ENCODE measurements at places on chromosomes 1 and 21.

GRCh38 chr1:36393686-36394085 lies 4.0 kb downstream of the LSM10 start:
- DNase-seq: no peak

- no peak for DNase-seq
Measured at GRCh38 chr1:209761011-209761635, 5.3 kb downstream of the TRAF3IP3 start.

- DNase-seq: no peak
Measured at GRCh38 chr1:39779137-39779536, 8.0 kb upstream of the OXCT2 start.

- no peak for DNase-seq
Measured at GRCh38 chr1:212152308-212152693, 116.8 kb downstream of the DTL start.

DNA sequence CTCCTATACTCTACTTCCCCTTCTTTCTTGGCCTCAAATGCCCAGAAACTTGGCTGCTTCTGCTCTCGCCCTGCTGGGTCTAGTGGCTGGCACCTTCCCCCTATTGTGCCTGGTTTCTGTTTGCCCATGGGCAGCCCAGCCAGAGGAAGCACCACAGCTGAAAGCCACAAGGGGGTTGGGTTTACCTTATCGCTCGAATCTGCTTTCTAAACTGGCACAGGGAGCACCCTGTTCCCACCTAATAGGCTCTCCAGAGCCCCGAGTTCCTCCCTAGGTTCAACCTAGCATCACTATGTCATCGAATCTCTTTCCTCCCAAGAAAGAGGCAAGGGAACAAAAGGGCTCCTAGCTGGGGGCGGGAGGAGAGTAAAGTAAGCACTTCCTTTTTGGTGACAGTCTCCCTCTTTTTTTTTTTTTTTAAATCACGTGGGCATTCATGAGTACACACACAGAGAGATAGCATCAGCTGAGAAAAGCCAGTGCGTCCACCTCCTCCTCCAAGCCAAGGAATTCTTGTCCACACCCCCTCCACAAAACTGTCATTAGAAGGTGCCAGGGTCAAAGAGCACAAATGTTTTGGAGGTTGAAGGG lies 72.8 kb downstream of the PLEKHA6 start:
- peak; percentile 27 for DNase-seq

GRCh38 chr1:5780324-5780716 lies 211.9 kb downstream of the NPHP4 start:
- no peak for DNase-seq

GRCh38 chr1:42004860-42005259 lies 86.1 kb upstream of the HIVEP3 start:
- DNase-seq: no peak

GRCh38 chr1:48767975-48768510 lies 8.6 kb downstream of the BEND5 start:
- no peak for DNase-seq

DNA sequence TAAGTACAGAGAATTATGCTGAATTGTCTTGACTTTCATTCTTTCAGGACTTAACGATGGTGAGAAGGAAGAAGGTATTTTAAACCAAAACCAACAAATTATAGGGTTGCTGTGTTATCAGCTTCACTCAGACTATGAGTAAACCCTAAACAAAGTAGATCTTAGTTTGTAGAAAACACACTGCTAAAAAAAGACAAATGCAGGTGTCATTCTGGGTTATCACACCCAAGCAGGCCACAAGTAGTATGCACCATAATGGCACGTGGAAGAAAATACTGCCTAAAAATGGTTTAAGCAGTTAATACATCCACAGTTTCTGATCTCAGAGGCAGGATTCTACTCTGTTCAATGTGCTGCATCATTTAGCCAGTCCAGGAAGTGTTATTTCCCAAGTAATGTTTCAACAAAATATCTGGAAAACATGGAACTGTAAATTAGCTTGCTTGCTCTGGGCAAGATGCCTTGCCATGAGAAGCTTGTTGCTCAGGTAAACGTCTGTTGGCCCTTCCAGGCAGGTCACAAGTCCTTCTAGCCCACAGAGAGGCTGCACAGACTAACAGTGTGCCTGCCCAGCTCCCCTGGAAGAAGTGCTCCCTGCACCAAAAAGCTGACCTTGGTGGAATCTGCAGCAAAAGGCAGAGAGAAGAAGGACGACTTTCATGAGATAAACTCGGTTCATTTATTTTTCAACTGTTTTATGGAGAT lies 4.1 kb downstream of the DIPK1A start:
- no peak for DNase-seq

DNA sequence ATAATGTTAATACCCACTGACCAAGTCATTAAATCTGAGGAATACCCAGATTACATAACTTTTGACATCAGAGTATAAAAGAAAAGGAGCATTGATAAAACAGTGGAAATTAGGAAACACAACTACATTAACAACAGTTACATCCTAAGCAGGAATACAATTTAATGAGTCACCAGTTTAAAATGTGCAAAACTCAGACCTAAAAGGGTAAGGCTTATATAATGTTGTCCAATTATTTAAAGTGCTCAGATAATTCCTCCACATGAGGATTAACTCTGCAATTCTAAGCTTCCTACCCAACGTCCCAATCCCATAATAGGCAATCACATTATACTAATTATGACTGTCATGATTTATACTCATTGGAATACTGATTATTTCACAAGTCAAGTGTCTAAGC lies 50.5 kb downstream of the ABL2 start:
- no peak for DNase-seq

DNA sequence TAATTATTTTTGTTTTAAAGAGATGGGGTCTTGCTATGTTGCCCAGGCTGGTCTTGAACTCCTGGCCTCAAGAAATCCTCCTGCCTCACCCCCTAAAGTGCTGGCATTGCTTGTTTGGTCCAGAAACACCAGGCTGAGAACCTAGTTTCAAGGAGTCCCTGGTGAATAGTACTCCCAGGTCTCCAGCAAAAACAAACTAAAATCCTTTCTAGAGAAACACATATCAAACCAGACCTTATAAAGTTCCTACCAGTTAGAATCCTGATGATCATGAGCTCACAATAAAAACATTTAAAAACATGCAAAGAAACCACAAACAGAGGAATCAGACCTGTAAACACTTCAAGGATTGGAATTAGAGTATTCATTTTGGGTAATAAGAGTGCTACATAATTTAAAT lies 34.4 kb upstream of the PADI1 start:
- DNase-seq: no peak

GRCh38 chr1:170214117-170215032 lies 68.6 kb downstream of the NTMT2 start:
- no peak for DNase-seq

DNA sequence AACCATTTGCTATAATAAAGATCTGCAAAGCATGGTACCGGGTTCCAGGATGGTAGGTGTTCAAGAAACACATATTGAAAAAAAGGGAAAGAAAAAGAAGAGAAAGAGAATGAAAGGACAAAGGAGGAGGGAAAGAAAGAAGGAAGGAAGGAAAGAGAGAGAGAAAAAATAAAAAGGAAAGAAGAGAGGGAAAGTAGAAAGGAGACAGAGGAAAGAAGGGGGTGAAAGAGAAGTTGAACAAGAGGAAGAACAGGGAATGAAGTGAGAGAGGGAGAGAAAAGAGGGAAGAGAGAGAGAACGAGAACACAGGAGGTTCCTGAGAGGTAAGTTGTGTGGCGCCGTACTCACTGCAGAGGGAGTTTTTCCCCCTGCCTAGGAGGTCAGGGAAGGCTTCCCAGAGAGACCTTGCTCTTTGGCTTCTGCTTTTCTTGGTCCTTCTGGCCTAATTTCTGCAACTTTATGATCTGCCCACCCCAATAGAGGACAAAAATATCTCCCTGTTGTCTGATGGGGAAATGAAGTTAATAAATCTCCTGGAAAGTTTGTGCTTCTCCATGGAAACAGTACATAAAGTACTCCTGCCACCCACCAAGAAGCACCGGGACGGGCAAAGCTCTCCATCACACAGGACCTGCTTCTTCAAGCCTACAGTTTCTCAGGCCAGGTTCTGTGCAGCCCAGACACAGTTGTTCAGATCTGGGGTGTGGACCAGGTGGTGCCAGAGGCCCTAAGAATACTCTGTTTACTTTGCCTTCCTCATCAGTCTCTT lies 124.8 kb downstream of the ROR1 start:
- no peak for DNase-seq
